ENCODE measurements at places on chromosomes 1 and 21. TPM values are rescaled to one million over a fixed set of nuclear protein-coding genes. Genes with fewer than 3 reads are reported as not detected.

LCE3D gene
- not detected for total RNA-seq

CD1E gene
- not detected for total RNA-seq

TATDN3 gene
- total RNA-seq = 14.7 TPM

ANGPTL3 gene
- total RNA-seq = not detected

TSTD1 gene
- 12.3 TPM for total RNA-seq

ZNF697 gene
- total RNA-seq = 5.6 TPM

LENEP gene
- total RNA-seq = 0.99 TPM

ANKRD65 gene
- 0.40 TPM for total RNA-seq

UBXN10 gene
- not detected for total RNA-seq

EDARADD gene
- total RNA-seq = 2.5 TPM

CR1L gene
- not detected for total RNA-seq
